Uterus (tissue), 4 donors: ENCODE measurements at places on chromosomes 2 and 18.

DNA sequence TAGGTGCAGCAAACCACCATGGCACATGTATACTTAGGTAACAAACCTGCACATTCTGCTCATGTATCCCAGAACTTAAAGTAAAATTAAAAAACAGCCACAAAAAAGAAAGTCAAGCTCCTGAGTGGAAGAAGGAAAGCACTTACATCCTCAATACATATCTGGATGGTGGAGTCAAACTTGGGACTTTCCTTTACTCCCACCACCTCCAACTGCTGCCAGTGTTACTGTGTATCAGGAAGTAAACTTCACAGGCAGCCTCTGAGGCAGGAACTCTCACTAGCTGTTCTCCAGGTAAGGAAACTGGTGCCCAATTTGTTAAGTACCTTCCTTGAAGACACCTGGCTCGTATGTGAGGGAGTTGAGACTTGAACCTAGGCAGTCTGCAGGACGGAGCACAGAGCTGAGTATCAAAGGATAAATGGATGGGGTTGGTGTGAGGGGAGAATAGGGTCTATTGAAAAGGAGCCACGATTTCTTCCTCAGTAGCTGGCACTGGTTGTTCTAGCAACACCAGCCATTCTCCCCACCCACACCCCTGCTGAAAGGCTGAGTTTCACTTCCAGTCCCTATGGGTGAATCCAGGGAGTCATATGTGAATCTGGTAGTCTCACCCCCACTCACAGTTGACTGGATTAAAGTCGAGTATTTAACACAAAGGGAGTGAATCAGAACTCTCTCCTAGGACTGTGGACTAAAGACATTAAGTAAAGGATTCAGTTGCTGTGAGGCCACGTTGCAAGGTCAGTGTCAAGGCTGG is 50.0 kb upstream of the GPR39 start:
- H3K4me1 ChIP-seq = no peaks in the 10 kb centered on the region
- H3K4me3 ChIP-seq = no peak overlapping the region
- no peaks in the 10 kb centered on the region for H3K36me3 ChIP-seq

- H3K27ac ChIP-seq = no peak overlapping the region
- H3K4me3 ChIP-seq = no peak overlapping the region
- no peaks in the 10 kb centered on the region for H3K4me1 ChIP-seq
- DNase-seq = no peak
- H3K27me3 ChIP-seq = no peaks in the 10 kb centered on the region
Observed at GRCh38 chr2:233434666-233435330, 80.5 kb downstream of the DGKD start.

DNA sequence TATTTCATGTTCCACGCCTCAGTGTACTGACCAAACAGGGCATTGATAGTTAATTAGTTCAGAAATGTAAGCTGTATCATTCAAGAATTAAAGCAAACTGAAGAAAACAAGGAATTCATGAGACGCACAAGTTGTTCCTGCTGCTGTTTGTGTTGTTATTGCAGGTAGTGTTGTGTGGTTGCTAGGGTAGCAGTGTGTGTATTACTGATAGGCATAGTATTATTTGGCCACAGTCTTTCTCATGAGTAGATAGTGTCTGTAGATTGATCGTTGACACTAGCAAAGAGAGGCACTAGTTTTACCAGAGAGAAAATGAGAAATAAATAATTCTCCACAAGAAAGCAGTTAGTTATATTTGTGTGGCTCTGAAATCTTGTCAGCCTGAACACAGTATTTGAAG is 548.6 kb downstream of the LRP1B start:
- no peaks in the 10 kb centered on the region for H3K4me1 ChIP-seq
- H3K36me3 ChIP-seq = no peaks in the 10 kb centered on the region
- no peaks in the 10 kb centered on the region for H3K27me3 ChIP-seq
- DNase-seq = no peak
- no peak overlapping the region for H3K27ac ChIP-seq
- H3K4me3 ChIP-seq = no peak overlapping the region

DNA sequence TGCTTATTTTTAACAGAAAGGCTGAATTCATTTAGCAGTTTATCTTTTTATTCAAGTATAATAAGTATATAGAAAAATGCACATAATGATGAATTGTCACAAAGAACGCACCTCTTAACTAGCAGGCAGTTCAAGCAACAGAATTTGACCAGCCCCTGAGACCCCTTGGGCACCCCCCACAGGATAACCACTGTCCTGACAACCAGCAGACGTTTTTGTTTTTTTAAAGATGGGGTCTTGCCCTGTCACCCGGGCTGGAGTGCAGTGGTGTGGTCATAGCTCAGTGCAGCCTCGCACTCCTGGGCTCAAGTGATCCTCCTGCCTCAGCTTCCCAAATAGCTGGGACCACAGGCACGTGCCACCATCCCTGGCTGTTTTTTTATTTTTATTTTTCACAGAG is 14.0 kb downstream of the PRELID3A start:
- no peak overlapping the region for H3K4me3 ChIP-seq
- H3K27me3 ChIP-seq = no peaks in the 10 kb centered on the region
- no peak overlapping the region for H3K27ac ChIP-seq
- peaks cover 4% of the 10 kb centered on the region for H3K4me1 ChIP-seq
